ENCODE measurements at places on chromosomes 2 and 18.
A peak's percentile ranks its signal among the peaks of the same experiment; 100 is the strongest.

DNA sequence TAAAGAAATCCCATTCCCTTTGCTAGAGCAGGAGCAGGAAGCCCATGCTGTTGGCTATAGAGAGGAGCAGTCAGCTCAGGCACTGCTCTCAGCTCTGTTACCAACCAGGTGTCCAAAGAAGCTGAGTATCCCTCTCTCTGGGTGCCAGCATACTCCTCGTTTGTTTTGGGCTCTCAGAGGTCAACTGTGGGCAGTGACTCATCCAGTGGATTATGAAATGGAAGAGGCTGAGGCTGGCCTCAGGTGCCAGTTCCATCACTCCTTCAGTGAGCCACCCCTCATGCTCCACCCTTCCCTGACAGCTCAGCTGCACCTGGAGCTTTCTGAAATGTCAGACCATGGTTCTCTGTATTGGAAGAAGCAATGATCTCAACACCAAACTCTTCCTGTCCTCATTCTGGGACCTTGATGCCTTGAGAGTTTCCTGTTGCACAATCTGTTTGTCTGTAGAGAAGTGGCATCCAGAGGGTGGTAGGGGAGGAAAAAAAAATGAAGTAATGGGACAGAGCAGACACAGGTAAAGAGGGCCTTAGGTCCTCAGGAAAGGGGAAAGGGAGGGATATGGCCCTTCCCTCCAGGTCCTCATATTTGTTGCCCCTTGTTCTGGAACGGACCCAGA, 31.2 kb upstream of the EN1 start:
- no peak for DNase-seq

- no peak for DNase-seq
Observed at GRCh38 chr2:94984964-94985575, 40.4 kb upstream of the MAL start.

GRCh38 chr2:220276741-220277444, 649.5 kb downstream of the SLC4A3 start:
- DNase-seq: no peak

DNA sequence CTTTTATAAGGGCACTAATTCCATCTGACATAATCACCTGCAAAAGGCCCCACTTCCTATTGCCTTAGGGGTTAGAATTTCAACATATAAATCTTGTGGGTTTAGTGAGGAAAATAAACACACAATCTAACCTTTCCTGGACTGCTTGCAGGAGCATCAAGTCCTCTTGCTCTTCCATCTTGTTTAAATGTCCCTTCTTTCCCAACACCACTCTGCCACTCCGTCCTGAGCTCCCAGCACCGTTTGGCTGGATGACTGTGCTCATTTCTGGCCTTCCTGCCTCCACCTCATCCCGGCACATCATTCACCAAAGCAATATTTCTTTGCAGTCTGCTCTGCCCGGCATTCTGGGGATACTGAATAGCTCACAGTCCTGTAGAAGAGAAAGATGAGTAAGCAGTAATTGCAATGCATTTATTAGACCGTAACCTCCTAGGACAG, 247.8 kb downstream of the BCL2 start:
- no peak for DNase-seq

DNA sequence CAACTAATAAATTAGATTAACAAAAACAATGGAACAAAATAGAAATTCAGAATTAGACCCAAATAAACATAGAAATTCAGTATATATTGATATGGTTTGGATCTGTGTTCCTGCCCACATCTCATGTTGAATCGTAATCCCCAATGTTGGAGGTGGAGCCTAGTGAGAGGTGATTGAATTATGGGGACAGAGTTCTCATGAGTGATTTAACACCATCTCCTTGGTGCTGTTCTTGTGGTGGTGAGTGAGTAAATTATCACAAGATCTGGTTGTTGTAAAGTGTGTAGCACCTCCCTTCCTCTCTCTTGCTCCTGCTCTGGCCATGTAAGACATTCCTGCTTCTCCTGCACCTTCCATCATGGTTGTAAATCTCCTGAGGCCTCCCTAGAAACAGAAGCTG, 16.6 kb upstream of the B4GALT6 start:
- DNase-seq: no peak

- DNase-seq: no peak
Observed at GRCh38 chr2:185316383-185316782, 422.2 kb upstream of the FSIP2 start.

DNA sequence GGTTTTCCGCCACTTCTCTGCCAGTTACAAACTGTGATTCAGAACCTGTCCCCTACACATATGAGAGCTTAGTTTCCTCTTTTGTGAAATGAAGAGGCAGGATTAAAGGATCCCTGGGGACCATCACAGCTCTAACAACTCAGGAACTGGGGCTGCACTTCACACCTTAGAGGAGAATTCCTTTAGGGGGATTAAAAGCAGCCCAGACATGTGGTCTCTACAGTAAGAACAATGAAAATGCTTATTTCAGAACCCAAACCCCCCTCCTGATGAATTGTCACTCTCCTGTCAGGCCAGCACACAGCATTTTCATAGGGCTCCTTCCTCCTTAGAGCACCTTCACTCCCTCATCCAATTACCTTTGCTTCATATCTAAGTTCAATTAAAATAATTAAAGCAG, 101.5 kb upstream of the NEDD4L start:
- no peak for DNase-seq

GRCh38 chr2:147491506-147491905, 353.3 kb upstream of the ACVR2A start:
- no peak for DNase-seq

- DNase-seq: peak; percentile 18
Observed at GRCh38 chr2:198374375-198375082, 570.1 kb downstream of the PLCL1 start.

GRCh38 chr2:65786007-65786717, 353.8 kb upstream of the SPRED2 start:
- no peak for DNase-seq

DNA sequence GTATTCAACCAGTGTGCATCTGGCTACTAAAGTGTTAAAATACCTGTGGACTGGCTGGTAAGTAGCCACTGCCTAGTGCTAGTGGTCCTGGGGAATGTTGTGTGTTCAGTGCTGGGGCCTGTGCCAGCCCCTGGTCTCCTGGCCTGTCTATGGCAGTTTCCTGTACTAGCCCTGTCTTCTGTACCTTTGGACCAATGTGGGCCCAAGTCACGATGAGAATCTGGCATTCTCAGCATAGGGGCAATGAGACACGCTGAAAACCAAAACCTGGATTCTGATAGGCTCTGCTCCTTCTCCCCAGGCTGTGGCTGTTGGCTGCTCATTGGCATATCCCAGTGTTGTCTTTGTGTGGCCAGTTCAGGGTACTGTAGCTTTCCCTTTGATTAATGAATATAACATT, 170.4 kb downstream of the PTPRM start:
- DNase-seq: no peak

DNA sequence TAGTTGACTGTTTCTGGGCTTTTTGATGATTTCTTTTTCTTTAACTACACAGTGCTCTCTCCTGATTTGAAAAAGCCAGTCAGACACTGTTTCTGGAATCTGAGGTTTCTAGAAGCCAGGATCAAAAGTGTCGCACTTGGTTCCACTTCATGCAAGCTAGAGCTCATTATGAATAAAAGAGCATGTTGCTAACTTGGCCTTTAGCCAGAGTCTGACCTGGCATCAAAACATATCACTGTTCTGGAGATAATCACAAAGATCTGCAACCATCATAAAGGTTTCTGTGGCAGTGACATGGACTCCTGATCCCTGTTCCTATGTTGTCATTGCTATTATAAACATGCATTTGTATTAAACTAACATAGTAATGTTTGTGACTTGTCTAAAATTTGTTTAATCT, 76.1 kb upstream of the MAPRE2 start:
- peak; percentile 69 for DNase-seq

GRCh38 chr2:237739101-237739500, 59.5 kb upstream of the RBM44 start:
- DNase-seq: no peak

DNA sequence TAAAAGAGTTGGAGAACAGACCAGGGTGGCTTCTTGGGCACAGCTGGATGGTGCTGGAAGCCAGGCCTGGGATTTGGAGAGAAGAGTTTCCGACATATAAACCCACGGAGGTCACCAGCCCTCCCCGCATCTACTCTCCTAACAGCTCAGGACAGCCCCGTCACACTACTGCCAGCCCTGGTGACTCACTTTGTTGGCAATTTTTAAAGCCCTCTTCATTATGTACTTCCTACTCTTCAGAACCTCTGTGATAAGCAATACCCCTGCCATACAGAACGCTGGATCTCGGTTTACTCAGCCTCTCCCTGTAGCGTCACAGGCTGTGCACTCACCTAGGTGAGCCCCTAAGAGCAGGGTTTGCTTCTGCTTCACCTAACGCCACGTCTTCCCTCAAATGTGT, 48.1 kb downstream of the ID2 start:
- DNase-seq: no peak

- no peak for DNase-seq
Observed at GRCh38 chr2:117853873-117854272, 39.4 kb downstream of the DDX18 start.

GRCh38 chr2:147487286-147487977, 357.4 kb upstream of the ACVR2A start:
- DNase-seq: peak; percentile 33

DNA sequence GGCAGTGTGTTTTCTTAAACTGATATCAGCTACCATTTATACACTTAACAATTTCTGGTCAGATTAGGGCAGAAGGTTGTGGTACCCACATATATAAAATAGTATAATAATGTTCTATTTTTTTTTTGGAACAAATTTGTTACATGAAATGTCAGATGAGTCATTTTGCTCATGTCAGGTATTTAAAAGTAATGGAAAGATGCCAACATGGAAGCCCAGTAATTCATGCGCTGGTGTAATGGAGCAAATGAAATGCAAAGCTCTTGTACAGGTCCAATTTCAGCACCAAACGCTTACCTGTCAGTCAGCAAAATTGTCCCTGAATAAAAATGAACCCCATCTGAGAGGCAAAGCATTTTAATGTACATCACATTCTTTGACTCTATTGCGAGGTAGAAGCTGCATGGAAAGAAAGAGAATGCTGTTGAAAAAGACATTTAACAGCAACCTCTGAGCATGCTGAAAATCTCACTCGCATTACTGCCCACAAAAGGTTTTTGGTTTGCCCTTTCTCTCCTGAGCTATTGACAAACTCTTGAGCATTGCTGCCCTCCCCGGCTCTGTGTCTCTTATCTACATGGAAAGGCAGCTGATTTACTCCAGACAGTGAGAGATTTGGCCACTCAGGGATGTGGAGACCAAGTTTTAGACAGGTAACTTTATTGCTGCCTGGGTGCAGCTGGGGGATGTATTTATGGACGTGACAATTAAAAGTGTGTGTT, 217.5 kb downstream of the CAMKMT start:
- no peak for DNase-seq

DNA sequence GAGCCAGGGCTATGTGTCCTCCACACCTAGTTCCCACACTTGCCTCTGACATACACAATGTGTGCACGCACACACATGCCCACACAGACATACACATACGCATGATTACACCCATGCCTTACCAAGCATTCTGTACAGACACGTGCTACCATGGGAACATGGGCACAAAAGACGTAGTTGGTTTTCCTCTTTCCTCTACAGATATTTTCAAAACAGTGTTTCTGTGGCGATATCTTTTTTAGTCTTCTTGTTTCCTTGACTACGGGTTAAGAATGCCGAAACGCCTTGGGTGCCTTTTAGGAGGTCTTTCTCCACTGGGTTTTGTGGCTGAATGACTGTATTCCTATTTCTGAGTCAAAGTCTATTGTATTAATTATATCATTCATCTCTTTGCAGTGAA, 75.5 kb upstream of the SPTBN1 start:
- DNase-seq: no peak

- no peak for DNase-seq
Observed at GRCh38 chr2:44920751-44921150, 20.8 kb upstream of the SIX3 start.

DNA sequence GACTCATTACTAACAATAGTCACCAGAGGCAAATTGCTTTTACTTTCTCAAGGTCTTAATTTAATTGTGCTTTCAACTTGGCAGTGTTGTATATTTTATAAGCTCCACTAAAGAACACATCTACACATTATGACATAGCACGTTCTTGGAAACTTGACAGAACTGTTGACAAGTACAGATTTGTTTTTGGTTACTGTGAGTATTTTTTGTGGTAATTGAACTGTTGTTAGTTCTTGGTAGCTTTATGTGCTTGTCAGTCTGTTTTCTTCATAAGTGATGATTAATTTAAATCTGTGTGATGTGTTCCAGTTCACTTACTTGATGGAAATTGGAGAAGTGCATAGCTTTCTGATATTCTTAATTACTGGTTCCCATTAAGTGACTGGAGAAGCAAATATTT, 63.9 kb downstream of the COMMD1 start:
- DNase-seq: no peak

GRCh38 chr2:3762771-3763447, 59.5 kb downstream of the DCDC2C start:
- DNase-seq: no peak

GRCh38 chr2:190831941-190832340, 48.7 kb upstream of the GLS start:
- no peak for DNase-seq

DNA sequence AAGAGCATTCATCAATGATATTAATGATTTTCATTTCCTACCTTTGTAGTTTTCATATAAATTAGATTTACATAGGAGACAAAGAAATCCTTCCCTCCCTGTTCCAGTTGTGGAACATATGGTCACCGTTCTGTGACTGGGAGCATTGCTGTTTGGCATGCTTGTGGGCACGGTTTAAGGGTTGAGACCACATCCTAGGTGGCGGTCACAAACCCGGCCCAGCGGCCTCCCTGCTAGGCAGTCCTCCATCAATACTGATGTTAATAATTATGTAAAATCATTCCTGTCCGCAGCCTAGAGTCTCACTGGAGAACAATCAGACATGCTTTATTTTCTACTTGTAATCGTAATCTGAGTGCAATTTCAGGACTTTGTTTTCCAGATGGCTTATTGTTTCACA, 117.9 kb downstream of the AGAP1 start:
- DNase-seq: no peak

DNA sequence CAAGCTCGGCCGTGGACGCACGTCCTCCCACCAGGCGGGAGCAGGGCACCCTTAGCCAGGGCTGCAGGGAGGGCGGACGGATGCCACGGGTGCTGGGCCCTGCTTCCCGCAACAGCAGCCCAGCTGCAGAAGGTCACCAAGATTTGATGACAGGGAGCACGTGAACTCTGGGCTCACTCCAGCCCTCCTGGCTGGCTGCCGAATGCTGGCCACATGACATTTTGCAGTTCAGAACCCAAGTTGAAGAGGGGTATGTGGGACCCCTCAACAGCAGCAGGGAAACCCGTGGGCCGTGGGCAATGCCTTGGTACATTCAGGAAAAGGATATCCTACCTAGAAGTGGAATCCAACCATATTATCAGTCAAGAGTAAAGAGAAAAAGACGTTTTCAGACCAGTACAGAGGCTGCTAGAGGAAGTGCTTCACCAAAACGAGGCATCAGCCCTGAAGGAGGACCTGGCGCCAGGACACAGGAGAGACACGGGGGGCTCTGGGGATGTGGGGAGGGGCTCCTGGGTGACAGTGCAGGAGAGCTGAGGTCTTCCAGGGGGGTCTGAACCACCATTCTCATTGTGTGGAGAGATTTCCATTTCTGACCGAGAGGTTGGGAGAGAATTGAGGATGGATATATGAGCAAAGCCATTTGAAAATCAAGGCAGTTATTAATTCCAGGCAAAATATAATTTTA, 107.4 kb upstream of the CTDP1 start:
- DNase-seq: no peak

Measured in NCI-H1092 treated with DMSO at 0.1 percent for 48 hours (cell line).